ENCODE measurements at places on chromosomes 16 and 17. TPM values are rescaled to one million over a fixed set of nuclear protein-coding genes. Genes with fewer than 3 reads are reported as not detected.

- no peak overlapping the region for H3K27ac ChIP-seq
- H3K27me3 ChIP-seq: no peaks in the 10 kb centered on the region
- no peaks in the 10 kb centered on the region for H3K36me3 ChIP-seq
- H3K4me1 ChIP-seq: no peaks in the 10 kb centered on the region
- H3K4me3 ChIP-seq: no peak overlapping the region
- DNase-seq: no peak
These were observed 371.2 kb upstream of the ASIC2 start for GRCh38 chr17:33664116-33664840.

DNA sequence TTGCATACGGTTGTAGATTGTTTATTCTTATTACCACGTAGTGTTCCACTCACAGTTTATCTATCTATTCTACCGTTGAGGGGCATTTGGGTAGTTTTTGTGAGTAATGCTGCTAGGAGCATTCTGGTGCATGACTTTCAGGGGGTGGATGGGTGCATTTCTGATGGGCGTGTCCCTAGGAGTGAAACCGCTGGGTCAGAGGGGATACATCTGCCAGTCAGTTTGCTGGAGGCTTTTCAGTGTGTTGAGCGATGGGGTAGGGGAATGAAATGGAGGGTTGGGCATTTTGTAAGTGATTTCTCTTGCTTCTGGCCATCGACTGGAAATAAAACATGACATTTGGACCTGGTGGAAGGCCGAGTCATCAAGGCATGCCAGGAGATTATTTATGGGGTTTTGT lies 17.0 kb upstream of the IRX3 start:
- H3K4me3 ChIP-seq: no peak overlapping the region
- H3K4me1 ChIP-seq: no peaks in the 10 kb centered on the region
- no peaks in the 10 kb centered on the region for H3K36me3 ChIP-seq
- no peak for DNase-seq
- H3K27me3 ChIP-seq: no peaks in the 10 kb centered on the region

DNA sequence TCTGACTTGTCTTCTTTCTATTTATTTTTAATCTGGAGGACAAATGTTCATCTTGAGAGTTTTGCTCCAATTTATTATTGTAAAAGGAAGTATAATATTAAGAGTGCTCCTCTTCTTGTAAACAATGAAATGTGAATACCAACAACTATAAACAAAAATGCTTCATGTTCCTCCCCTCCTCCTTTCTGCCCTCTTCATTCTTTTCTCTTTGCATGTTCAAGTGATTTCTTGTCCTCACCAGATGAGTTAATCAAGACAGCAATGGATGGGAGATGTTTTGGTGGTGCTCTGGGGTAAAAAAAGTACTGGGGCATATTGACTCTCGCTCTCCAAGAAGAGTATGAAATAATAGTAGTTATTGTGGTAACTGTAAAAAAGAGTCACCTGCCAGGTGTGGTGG lies 24.3 kb downstream of the ITGB3 start:
- H3K4me1 ChIP-seq: peaks cover 29% of the 10 kb centered on the region
- H3K4me3 ChIP-seq: no peak overlapping the region
- DNase-seq: no peak
- no peak overlapping the region for H3K27ac ChIP-seq
- H3K36me3 ChIP-seq: no peaks in the 10 kb centered on the region

DNA sequence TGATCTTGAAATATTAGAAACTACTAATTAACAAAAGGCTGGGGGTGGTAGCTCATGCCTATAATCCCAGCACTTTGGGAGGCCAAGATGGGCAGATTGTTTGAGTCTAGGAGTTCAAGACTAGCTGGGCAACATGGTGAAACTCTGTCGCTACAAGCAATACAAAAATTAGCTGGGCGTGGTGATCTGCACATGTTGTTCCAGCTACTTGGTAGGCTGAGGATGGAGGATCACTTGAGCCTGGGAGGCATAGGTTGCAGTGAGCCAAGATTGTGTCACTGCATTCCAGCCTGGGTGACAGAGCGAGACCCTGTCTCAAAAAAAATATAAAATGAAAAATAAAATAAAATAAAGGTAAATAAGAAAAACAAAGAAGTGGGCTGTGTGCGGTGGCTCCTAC lies 66.6 kb downstream of the ARSG start:
- H3K4me3 ChIP-seq: no peak overlapping the region
- H3K36me3 ChIP-seq: no peaks in the 10 kb centered on the region
- H3K4me1 ChIP-seq: peaks cover 13% of the 10 kb centered on the region
- H3K27me3 ChIP-seq: no peaks in the 10 kb centered on the region
- H3K27ac ChIP-seq: no peak overlapping the region
- no peak for DNase-seq

DNA sequence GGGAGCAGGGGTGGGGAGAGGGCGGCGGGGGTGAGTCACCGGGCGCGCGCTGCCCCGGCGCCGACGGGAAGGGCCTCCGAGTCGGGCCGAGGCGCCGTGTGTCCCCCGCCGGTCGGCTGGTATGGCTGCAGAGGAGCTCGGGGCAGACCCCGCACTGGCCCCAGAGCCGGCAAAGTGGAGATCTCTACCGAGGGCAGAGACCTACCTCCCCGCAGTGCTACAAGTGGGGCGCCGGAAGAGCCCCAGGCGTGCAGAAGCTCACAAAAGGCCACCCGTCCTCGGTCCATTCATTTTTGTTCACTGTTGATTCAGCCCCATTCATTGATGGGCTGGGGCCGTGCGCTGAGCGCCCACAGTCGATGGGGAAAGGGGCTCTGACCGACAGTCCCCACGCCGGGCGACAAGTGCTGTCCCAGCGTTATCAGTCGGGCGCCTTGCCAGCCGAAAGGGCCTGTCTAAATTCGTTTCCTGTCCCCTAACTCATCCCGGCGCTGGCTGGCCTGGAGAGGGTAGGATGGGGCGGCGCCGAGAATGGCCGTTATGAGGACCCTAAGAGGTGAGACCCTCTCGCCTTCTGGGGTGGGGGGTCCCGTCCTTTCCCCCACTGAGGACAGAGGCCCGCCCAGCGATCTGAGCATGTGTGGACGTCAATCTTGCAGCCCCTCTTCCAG lies 709 bp upstream of the ENO3 start:
- peaks cover 32% of the 10 kb centered on the region for H3K4me1 ChIP-seq
- H3K27me3 ChIP-seq: no peaks in the 10 kb centered on the region
- H3K4me3 ChIP-seq: peak overlapping the region; percentile 96
- H3K27ac ChIP-seq: peak overlapping the region; percentile 96
- peak; percentile 68 for DNase-seq

PIMREG gene
- 137 TPM for total RNA-seq

TP53TG3D gene
- not detected for total RNA-seq

ATAD5 gene
- total RNA-seq: 22.7 TPM

Data from GM23338 (cell line).